ENCODE measurements at places on chromosomes 2 and 18.

DNA sequence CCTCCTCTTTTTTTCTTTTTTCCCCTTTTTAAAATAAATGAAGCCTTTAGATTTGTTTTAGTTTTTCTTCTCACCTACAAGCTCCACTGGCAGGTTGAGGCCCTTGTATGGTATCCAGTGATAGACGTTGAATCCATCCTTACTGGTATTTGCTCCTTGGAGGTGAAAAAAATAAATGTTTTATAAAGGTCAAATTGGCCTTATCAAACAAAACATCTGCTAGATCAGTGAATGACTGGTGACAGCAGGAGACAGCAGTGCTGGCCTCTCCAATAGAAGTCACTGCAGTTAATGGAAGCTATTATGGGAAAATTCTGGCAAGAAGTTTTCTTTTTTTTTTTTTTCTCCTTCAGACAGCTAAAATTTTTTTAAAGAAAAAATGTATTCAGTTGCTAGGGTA lies 12.6 kb upstream of the SP9 start:
- DNase-seq = no peak

- no peak for DNase-seq
These were observed 82.1 kb downstream of the TNP1 start for GRCh38 chr2:216777637-216778273.

- no peak for DNase-seq
These were observed 63.8 kb downstream of the PTPRM start for GRCh38 chr18:7630731-7631442.

- peak; percentile 52 for DNase-seq
These were observed 797 bp downstream of the CTIF start for GRCh38 chr18:48539406-48540250.

- no peak for DNase-seq
These were observed 4.4 kb upstream of the VPS54 start for GRCh38 chr2:64023485-64024258.

GRCh38 chr18:31526374-31526773 lies 28.4 kb downstream of the DSG2 start:
- DNase-seq = no peak

- DNase-seq = no peak
These were observed 33.8 kb downstream of the ACVR1 start for GRCh38 chr2:157842106-157842879.

GRCh38 chr2:70750320-70750719 lies 17.7 kb downstream of the ADD2 start:
- no peak for DNase-seq

- DNase-seq = no peak
These were observed 10.9 kb downstream of the KLF7 start for GRCh38 chr2:207154556-207155510.

DNA sequence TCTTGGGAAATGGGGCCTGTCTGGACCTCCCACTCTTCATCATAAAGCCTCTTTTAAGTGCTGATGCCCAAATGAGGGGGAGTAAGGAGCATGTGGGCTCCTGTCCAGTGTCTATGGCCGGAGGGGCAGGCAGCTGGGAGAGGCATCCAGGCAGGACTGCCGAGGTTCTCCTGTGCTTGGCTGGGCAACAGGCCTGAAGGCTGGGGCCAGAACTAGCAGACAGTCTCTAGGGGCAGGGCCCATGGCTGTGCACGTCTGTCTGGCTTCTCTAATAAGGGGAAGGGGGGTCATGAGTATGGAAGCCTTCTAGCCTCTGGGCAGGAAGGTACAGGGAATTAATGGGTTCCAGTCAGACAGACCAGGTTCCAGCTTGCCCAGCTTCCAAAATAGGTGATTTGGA lies 128.6 kb downstream of the SMAD2 start:
- no peak for DNase-seq

DNA sequence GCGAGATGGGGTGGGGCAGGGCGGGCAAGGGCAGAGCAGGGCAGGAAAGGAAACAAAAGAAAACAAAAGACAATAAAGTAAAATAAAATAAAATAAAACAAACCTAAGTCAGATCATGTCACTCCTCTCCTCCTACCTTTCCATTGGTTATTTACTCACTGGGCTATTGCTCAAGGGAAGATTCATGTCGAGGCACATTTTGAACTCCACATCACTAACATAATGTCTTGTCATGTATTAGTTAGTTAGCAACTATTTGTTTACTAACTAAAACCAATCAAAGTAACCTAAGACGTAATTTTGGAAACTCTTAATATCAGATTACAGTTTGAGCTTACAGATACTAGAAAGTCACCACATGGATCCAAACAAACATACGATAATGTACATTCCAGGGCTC lies 2.2 kb downstream of the C1D start:
- no peak for DNase-seq

DNA sequence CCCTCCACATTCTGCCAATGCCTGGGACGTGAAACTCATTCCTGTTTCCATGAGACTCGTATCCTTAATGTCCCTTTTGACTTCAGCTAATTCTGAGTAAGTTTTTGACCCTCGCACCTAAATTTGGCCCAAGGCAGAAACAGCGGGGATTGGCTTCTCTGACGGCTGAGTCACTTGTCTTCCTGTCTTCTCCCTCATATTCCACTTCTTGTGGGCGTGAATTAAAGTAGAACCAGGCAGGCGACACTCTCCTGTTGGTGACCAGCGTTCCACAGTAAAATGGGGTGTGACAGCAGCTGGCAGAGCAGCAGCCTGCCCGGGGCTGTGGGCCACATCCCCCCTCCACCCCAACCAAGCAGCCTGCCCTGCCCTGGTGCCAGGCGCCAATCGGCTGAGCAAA lies 15.5 kb downstream of the TTC32 start:
- DNase-seq = no peak

DNA sequence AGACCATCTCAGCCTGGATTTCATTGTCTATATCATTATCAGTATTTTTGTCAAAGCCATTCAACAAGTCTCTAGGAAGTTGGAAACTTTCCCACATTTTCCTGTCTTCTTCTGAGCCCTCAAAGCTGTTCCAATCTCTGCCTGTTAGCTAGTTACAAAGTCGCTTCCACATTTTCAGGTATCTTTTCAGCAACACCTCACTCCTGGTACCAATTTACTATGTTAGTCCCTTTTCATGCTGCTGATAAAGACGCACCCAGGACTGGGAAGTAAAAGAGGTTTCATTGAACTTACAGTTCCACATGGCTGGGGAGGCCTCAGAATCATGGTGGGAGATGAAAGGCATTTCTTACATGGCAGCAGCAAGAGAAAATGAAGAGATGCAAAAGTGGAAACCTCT lies 9.3 kb upstream of the FIGLA start:
- no peak for DNase-seq

DNA sequence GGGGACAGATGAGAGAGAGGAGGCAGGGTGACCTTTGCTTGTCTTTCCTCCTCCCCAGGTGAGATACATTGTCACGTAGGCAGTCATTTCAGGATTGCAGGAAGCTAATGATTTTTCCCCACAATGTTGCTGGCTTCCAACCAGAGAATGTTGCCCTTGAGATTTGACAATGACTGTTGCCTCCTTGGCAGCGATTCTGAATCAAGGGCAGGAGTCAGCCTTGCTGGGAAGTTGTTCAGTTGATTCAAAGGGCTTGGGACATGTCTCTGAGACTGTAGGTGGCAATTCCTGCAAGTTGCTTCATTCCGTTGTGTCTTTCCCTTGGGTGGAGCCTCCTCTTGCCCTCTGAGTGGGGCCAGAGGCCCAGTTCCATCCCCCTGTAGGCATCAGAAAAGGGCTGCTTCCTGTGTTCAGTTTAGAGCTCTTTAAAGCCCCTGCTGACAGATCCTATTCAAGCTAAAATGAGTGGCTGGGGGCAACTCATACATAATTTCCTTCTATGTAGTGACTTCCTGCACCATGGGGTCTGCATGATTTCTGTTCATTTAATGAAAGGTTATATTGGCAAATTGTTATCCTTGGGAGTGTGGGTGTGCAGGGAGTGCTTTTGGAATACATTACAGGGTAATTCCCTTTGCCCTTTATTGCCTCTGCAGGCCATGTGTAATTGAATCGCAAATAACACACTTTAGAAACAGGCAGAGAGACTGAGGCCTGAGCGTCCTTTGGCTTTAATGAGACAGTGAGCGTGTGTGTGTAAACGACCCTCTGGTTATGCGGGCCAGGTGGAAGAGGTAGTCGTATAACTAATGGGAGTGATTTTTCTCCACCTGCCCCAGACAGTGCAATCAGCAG lies 52.4 kb downstream of the GPR39 start:
- no peak for DNase-seq

DNA sequence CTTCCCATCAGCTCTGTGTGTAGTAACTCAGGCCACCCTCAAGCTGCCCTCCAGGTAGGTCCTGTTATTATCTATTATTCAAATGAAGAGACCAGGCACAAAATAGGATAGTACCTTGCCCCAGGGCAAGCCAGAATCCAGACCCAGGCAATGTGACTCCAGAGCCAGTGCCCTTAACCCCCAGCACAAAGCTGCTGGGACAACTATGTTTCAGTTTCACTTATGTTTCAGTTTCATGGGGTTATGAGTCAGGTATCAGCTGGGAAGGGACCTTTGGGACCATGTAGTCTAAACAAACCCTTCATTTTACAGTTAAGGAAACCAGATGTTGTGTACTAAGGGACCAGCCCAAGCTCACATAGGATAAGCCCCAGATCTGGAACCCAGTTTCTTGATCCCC lies 10.0 kb downstream of the HK2 start:
- peak; percentile 59 for DNase-seq

Measured in CD4-positive, alpha-beta T cell treated with Interleukin-6 for 4 hours (primary cell).